Posterior cingulate gyrus (tissue), 11 donors: ENCODE measurements at places on chromosomes 6 and 20.

- DNase-seq: no peak
Observed at GRCh38 chr6:96653181-96653580, 90.3 kb downstream of the FHL5 start.

DNA sequence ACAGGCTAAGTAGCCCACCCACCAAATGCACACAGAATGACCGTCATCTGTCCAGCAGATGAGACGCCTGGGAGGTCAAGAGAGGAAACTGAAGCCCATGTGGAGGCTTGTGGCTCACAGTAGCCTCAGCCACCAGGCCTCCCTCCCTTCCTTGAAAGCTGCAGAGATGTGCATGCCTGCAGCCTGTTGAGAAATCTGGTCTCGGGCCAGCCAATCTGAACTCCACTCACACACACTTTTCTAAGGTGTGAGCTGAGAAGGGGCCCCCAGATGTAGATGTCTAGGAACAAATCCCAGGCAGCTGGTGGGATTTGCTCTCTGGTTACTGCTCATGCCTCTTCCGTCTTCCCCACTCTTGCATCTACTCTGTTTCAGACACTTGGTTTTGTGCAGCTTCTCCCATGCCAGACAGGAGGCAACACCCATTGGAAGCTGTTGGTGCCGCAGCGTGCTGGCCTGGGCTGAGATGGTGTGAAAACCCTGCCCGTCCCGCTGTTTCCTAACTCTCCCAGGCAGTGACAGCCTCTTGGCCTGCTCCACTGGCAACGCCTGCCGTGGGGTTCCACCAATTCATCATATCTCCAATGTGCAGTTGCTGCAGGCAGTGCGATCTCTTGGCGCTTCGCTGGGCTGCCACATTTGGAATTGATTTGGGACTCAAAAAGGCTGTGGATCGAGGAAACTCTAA is 24.1 kb upstream of the PAX1 start:
- no peak for DNase-seq

DNA sequence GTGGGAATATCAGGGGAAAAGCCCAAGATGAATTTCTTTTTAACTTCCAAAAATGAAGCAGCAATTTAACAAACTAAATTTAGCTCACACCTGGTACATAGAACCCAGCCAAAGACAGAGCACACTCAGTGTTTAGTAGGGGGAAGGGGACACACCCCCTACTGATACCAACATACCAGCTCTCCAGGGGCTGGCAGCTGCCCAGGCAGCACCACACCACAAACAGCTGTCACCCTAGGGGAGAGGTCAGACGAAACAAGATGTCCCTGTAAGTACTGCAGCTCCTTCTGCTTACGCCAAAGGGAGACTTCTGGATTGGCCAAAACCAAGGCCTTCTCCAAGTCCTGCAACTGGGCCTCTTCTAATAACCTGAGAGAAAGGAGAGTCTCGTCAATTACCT is 26.0 kb downstream of the MDN1 start:
- DNase-seq: no peak

GRCh38 chr6:29466241-29466640 is 9.3 kb downstream of the OR2H1 start:
- no peak for DNase-seq

- no peak for DNase-seq
Observed at GRCh38 chr6:19547507-19547906, 289.7 kb upstream of the ID4 start.

DNA sequence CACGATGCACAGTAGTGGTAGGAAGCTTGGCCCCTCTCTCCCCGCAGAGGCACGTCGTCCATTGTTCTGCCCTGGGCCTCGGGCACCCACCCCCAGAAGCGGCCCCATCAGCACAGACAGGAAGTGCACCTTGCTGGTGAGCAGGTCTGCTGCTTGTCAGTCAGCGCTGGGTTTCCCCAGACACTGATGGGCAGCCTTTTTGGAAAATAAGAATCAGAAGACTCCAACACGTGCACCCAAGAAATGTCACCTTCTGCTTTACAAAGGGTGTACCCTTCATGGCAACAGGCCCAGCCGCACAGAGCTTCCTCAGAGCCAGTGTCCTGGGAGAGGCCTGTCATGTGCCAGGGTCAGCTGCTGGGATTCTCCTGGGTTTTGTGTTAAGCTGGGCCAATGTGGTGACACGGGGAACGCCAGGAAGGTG is 34.7 kb upstream of the IRF4 start:
- DNase-seq: no peak

DNA sequence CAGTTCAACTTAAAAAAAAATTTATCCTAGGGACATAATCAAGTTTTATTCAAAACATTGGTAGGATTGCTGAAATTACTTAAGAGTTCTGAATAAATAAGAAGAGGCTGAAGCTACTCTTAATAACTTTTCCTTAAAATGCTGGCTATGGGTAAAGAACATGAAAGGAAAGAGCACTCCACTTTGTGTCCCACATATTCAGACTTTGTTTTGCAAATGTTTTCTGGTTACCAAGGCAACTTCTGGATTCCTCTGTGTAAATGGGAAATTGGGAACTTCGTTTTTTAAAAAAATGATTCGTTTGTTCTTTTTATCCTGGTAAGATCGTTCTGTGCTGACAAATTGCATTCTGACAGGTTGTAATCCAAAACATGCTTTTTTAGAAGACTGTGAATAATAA is 115.0 kb downstream of the KIF6 start:
- no peak for DNase-seq

DNA sequence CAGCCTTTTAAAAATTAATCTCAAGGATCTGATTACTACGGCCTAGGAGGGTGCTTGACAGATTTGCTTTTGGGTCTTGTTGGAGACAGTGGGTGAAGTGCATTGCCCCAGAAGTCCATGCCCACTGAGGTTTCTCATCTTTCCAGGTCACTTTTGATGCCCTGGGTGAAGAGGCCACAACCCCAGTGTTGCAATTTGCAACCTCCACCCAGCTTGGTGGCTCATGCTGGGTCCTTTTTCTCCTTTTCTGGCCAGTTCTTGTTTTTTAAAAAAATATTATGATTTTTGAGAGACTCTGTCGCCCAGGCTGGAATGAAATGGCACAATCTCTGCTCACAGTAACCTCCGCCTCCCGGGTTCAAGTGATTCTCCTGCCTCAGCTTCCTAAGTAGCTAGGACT is 9.4 kb downstream of the STX11 start:
- DNase-seq: no peak

DNA sequence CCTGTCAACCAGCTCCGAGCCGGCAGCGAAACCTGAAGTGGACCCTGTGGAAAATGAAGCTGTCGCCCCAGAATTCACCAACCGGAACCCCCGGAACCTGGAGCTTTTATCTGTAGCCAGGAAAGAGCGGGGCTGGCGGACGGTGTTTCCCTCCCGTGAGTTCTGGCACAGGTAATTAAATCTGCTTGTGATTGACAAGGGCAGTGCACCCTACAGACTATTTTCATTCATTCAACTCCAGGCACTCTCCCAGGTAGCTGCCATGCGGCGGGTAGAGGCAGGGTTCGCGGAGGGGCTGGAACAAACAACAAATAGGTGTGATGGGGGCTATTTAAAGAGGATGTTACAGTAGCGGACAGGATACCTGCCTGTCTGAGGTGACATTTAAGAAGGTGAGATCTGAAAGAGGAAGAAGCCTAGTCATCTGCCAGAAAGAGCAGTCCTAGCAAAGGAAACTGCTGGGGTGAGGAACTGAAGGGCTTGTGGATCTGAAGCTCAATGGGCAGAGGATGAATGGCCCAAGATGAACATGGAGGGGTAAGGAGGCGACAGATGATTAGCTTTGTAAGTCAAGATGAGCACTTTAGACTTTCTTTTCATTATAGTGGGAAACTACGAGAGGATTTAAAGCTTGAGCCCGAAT is 810 bp downstream of the MRPL18 start:
- DNase-seq: no peak

GRCh38 chr6:3518356-3519190 is 61.7 kb upstream of the SLC22A23 start:
- DNase-seq: no peak

DNA sequence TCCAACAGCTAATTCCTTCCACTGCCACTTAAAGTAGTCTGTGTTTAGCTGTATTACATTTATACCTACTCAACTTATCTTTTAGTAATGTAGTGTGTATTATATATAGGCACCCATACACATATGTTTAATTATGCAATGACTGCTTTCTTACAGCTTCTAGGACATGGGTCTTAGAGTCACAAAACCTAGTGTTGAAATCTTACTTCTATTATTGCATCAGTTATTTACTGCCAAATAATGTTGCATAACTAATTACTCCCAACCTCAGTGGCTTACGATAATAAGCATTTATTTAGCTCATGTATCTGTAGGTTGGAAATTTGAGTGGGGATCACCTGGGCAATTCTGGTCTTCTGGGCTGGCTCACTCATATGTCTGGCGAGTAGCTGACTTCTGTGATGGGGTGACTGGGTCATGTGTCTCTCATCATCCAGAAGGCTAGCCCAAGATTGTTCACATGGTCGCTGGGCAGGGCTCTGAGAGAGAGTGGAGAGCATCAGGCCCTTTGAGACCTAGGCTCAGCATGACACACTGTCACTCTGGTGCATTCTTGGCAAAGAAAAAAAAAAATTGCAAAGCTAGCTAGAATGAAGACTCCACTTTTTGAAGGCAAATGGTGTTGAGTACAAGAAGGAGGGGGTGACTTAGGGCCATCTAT is 187.0 kb downstream of the PLCB1 start:
- no peak for DNase-seq

DNA sequence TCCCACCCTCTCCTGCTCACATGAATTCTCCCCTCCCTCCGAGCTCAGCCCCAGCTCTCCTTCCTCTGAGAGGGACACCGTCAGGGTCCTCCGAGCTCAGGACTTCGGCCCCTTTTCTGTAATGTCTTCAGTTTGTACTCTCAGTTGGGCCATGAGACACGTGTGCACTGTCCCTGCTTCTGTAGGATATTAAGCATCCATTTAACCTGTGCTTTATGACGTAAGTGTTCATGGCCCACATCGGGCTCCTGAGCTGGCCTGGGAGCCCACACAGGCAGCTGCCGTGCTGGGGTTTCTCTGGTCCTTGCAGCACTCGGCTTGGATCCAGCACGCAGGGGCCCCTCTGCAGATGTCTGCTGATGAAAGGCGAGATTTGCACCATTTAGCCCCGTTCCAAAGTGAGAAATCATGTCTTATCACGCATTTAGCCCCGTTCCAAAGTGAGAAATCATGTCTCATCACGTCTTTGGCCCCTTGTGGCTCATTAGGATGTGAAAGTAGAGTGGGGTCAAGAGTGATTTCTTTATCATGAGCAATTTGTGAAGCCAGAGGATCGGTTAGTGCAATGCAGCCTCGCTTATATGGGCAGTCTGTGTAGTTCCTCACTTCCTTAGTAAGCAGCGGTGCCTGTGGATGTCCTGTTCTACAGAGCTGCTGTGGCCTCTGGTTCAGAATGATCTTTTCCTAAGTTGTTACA is 25.3 kb downstream of the DUSP22 start:
- no peak for DNase-seq

GRCh38 chr6:84910906-84911607 is 146.7 kb upstream of the TBX18 start:
- no peak for DNase-seq

DNA sequence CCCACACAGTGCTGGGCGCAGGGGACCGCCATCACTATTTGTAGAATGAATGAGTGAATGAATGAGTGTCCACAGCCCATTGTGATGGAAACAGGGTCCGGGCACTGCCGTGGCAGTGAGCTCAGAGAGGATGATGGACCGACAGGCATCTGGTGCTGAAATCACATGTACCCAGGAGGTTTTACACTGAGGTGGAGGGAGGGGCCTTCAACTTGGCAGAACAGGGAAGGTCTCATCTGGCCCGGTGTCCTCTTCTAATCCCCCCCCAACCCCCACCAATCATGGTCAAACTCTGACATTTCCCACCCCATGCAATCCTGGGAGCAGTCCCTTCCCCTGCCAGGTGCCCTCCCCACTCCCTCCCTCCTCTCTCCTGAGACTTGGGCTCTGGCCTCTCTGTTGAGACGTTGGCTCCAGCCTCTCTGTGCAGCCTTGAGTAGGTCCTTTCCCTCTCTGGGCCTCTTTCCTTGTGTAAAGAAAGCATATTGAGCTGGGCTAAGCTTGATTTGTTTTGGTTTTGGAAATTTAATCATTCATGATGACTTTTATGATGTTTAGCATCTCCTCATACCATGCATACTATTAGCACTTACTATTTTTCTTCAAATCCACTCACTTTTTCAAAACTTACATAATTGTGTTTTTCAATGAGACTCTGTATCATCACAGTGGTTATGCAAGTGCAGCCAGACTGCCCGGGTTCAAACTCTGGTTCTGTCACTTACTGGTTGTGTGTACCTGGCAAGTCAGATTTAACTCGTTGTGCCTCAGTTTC is 10.8 kb downstream of the KIAA1755 start:
- no peak for DNase-seq

DNA sequence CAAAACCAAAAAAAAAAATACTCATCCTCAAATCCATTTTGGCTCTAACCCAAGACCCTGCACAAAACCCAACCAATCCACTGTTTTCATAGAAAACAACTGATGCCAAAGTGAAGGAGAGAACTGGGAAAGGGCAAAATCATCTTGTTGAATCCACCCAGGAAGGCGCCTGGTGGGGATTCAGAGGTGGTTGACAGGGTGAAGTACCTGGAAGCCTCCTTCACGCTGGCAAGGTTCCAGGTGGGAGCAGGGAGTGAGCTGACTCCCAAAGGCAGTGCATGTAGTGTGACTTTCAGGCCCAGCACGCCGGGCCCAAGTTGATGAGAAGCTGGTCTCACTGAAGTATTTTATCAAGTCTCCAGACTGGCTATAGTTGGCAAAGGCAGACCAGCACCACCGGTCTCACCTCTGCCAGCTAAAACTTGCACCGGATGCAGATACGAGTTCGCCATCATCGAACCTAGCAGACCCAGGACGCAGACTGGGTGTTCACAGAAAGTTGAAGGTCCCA is 16.5 kb downstream of the PPP1R10 start:
- no peak for DNase-seq

DNA sequence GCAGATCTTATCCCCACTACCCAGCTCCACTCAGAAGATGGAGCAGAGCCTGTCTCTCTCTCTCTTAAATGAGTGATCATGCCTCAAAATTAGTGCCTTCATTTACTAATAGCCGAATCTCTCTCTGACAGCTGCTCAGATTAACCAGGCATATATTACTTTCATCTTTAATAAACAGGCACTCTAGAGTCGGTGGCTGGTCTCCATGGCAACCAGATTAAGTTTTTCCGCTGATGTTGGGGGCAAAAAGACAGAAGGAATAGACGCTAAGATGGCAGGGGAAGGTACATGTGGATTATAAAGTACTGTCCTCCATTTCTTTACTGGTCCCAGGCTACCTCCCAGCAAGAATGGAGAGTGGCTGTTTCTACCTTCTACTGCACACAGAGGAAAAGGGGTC is 121.6 kb downstream of the QRSL1 start:
- no peak for DNase-seq

DNA sequence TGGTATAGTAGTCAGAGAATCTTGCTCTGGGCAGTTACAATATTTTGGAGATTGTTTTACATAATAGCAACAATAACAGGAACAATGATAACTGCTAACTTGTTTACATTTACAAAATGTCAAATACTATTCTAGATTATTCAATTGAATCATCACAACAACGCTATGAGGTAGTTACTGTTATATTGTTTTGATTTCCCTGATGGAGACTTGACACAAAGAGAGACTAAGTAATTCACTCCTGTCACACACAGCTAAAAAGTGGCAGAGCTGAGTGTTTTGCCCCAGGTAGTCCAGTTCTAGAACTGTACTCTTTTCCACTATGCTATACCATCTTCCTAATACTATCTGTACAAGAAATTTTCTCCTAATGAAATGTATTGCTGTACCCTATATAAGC is 356.1 kb downstream of the LAMA2 start:
- DNase-seq: no peak
